ENCODE measurements at places on chromosomes 11 and 22. TPM values are rescaled to one million over a fixed set of nuclear protein-coding genes. Genes with fewer than 3 reads are reported as not detected.

Gene TEX12
- total RNA-seq, result not detected

Gene DHCR7
- 39.3 TPM for total RNA-seq

Gene DMC1
- 5.4 TPM for total RNA-seq

Gene CALCA
- 0.35 TPM for total RNA-seq

Gene KCTD14
- 1.7 TPM for total RNA-seq

Data from A549 treated with ZK216348 at 1 μM for 4 hours (cell line).